HT-29 (cell line): ENCODE measurements at places on chromosomes 3 and 15. TPM values are rescaled to one million over a fixed set of nuclear protein-coding genes. Genes with fewer than 3 reads are reported as not detected.

DNA sequence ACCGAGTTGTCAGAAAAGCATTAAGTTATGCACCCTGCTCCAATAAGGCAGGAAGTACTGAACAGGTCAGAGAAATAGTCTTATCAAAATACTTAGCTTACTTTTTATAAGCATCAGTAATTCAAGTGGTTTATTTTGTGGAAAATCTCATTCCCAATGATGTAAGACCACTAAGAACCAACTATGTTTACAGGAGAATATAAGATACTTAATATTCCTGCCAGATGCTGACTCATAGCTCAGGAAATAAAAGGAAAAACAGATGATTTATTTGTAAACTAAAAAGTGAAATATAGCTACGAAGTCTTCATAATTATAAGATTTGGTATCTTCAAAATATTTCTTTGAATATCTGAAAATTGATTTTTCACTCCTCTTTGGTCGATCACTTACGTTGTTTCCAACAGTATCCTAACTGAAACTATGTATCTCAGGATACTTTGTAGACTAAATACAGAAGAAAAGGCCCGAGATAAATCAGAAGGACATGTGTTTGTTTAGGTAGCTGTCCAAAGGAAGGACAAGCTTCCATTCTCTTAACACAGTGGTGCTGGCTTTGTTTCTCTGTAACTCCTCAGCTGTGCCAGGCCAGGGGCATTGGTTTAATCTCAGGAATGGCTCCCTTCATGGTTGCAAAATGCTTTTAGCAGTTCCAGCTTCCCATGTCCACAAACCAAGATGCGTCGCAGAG lies 295.8 kb downstream of the GBE1 start:
- DNase-seq: no peak

COMMD4 gene
- 266 TPM in 2 replicates for total RNA-seq

PIK3CB gene
- 8.6 and 10.3 TPM in 2 replicates for total RNA-seq

DNA sequence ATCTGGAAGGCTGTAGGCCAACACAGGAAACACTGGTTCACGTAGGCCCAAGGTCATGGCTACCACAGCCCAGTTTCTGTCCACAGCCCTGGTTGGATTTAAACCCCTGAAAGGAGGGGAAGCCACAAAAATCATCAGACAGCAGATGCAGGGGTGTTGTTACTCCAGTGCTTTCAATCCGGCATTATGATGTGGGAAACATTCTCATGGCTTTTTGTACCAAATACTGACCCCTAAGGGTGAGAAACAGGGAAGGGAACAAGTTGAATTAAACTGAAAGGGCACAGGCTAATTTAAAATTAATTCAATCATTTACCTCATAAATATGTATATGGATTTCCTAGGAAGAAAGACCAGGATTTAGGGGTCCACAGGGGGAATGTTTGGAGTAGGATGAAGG lies 375.6 kb downstream of the CTNNB1 start:
- no peak for DNase-seq

DNA sequence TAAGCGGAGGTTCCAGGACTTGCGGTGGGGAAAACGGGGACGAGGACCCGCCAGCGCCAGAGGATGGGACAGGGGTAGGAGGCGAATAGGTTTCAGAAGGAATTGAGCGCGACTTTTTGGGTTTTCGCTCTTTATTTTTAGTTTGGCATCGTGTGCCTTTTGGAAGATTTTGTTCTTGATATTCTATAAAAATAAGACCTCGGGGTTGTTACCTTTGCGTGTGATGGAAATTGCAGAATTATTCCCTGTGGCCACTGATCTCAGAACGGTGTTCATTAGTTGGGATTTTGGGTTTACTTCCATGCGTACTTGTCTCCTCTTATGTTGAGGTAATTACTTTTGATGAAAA lies 453 bp upstream of the CCDC14 start:
- DNase-seq: no peak

- DNase-seq: peak; percentile 43
These were observed 144.1 kb upstream of the ALCAM start for GRCh38 chr3:105222568-105223093.

SENP8 gene
- total RNA-seq: 0.66 and 3.2 TPM in 2 replicates

DNA sequence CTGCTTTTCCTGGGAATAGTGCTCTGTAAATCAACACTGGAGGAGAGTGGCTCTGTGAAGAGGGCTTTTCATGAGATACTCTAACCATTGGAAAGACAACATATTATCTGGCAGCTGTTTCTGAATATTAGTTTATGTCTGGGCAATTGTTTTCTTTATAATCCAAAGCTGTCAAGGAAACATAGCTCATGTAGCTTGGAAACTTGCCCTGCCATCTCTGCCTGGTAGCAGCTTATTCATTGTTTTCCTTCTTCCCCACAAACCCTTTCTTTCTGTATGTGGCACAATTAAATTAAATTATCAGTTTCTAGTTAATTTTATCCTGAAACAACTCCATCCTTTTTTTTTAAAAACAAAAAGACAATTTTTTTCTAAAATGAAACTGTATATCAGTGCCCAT lies 160.0 kb downstream of the EDEM1 start:
- no peak for DNase-seq

PLXND1 gene
- 23.8 and 30.5 TPM in 2 replicates for total RNA-seq

TNNC1 gene
- total RNA-seq: 5.7 and 6.5 TPM in 2 replicates

GRCh38 chr3:65848024-65848423 lies 190.7 kb downstream of the MAGI1 start:
- no peak for DNase-seq

FGF7 gene
- total RNA-seq: not detected in 2 replicates

- DNase-seq: no peak
These were observed 28.6 kb upstream of the STAG1 start for GRCh38 chr3:136780741-136781140.

- DNase-seq: no peak
These were observed 50.1 kb downstream of the C3orf20 start for GRCh38 chr3:14725013-14725412.

DLL4 gene
- total RNA-seq: 3.8 and 4.4 TPM in 2 replicates
